ENCODE measurements at places on chromosomes 11 and 22.
A peak's percentile ranks its signal among the peaks of the same experiment; 100 is the strongest.

DNA sequence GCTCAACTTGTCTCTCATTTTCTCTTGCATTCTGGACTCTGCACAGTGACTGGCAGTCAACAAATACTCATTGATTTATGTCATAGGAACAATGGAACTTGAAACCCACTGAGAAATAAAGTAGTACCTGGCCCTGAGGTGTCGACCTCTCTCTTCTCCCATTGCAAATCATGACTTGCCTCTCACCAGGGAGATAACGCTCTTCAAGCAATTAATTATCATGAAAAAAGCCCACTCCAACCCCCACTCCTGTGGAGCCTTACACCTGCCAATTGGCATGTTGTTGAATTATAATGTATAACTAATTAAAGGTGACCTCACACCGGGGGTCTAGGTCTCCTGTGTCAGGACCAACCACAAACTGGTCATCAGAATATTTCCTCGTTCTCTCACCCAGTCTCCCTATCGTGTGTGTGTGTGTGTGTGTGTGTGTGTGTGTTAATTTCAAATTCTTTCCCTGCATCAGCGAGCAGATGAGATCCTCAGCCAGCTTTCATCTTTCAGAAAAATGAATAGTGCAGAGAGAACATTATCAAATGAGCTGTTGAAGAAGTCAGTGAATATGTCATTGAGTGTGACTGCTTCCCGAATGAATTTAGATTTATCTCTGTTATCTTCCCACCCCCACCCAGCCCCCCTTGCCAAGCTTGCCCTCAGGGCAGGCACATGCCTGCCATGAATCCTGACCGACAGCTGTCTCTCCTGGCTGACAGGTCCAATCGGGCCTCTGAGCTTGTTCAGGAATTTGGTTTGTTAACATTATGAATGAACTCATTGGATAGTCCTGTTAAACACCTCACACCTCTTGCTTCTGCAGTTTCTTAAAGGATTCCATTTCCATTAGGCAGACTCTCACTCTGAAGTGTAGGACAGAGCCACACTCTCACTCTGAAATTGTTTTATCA lies 357.4 kb downstream of the INSC start:
- DNase-seq, result no peak

DNA sequence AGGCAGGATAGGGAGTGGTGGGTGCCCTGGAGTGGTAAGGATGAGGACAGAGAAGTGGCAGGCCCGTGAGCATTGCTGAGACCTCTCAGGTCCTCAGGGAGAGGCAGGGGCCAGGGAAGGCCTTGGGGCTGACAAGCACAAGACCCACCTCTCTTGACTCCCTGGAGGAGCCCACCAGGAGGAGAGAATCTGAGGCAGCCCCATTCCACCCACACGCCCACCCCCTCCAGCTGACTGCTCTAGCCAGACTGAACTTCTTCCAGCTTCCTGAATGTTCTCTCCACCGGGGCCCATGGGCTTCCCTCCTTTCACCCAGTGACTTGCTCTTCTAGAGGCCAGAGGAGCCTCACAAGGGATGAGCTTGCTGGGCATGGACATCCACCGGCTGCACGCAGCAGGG lies 1403.0 kb downstream of the BRD1 start:
- no peak for DNase-seq

- DNase-seq, result no peak
Observed at GRCh38 chr11:121534131-121535093, 81.6 kb upstream of the SORL1-AS1 start.

DNA sequence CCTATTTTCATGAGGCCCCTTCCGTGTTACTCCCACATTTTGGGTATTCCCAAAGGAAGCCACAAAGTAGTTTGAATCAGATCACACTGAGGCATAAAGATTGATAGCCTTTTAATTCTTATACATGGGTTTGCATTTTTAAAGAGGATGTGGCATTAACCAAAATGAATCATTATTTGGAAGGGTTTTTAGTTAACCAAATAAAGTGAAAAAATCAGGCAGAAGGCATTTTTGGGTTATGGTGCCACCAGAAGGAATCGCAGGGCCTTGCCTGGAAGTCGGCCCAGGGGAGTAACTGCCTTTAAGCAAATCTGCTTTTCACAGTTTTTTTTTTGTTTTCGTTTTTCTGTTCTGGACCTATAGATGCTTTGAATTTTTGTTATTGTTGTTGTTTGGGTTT lies 55.4 kb downstream of the HSD17B12 start:
- no peak for DNase-seq

DNA sequence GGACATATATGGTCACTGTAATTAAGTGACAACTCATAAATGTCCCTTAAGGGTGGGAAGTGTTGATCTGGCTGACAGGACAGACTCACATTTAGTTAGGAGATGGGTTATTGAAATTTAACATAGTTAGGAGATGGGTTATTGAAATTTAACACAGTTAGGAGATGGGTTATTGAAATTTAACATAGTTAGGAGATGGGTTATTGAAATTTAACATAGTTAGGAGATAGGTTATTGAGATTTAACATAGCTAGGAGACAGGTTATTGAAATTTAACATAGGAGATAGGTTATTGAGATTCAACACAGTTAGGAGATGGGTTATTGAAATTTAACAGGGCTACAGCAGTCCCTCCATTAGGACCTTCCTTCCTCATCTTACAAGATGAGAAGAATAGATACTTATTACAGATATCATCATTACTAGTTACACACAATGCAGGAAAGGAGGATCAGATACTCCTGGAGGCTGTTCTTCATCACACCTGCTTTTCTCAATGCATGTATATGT lies 98.5 kb downstream of the MTNR1B start:
- DNase-seq, result no peak

GRCh38 chr11:68497761-68498160 lies 37.2 kb downstream of the PPP6R3 start:
- no peak for DNase-seq

GRCh38 chr11:83583757-83584366 lies 297.7 kb upstream of the CCDC90B start:
- DNase-seq, result peak; percentile 67

- DNase-seq, result no peak
Observed at GRCh38 chr11:130162733-130163132, 3.2 kb downstream of the ST14 start.

DNA sequence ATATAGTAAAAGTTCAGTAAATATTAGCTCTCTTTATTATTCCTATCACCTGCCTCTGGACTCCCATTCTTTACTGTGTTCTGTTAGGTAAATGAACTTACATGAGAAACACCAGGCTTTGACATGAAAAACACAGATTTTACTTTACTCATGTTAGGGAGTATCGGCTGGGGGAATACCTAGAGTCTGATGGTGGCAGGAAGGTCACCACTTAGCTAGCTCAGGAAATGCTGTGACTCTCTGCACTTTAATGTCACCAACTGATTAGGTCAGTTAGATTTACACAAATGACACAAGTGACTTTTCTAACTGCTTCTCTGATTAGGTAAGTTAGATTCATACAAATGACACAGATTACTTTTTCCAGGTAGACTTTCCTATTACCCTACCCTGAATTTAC lies 225.1 kb downstream of the SWAP70 start:
- DNase-seq, result no peak

- no peak for DNase-seq
Observed at GRCh38 chr11:110160016-110160415, 66.8 kb downstream of the ZC3H12C start.

DNA sequence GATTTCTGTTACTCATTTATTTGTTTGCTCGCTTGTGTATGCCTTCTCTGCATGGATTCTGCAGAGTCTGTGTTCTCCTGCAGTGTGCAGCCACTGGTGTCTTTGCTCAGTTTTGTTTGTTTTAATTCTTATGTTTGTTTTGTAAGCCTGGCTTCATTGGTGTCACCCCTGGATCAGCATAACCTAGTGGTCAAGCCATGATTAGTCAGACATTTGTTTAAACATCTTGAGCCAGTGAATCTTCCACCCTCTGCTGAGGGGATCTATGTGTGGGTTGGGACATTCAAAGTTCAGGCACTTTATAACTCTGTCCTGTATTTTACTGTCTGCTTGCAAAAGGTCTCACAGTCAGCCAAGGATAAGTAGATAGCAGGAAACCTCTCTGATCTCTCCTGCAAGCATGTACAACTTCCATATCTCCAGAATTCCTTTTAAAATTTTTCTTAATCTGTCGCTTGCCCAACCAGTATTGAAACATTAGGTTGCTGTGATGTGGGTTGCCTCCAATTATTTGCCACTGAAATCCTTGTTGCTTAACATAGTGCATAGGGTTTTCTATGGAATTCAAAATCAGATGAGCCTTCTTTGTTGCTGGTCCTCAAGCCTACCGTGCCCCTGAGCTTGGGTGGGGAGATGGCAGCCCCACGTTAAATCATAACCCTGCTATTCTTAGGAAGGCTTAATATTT lies 86.8 kb downstream of the KCNQ1OT1 start:
- no peak for DNase-seq

DNA sequence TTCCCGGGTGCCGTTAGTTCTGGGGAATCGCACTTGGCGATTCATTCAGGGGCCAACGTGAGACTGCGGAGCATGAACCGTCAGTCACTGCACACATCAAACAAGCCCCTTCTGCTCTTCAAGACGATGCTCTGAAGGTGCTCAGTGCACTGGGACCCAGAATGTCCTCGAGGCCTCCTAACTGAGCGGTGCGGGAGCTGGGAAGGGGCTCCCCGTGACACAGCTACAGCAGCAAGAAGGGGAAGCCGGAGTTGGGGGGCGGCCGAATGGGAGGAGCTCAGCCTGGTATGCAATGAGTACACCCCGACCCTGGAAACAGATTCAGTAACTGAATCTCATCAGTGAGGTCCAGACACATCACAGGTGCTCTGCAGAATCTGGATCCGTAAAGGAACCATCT lies 150.8 kb downstream of the SHANK2 start:
- no peak for DNase-seq

DNA sequence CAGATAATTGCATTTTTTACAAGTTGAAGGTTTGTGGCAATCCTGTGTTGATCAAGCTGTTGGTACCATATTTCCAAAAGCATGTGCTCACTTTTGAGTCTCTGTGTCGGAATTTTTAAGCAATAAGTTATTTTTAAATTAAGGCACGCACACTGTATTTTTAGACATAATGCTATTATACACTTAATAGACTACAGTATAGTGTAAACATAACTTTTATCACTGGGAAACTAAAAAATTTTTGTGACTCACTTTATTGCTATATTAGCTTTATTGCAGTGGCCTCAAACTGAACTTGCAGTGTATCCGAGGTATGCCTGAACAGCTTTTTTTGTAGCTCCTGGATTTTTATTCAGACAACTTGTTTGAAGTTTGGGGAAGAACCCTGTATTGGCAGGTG lies 31.3 kb upstream of the RRM1 start:
- DNase-seq, result no peak

- DNase-seq, result no peak
Observed at GRCh38 chr11:130472434-130472961, 24.1 kb downstream of the ADAMTS15 start.

DNA sequence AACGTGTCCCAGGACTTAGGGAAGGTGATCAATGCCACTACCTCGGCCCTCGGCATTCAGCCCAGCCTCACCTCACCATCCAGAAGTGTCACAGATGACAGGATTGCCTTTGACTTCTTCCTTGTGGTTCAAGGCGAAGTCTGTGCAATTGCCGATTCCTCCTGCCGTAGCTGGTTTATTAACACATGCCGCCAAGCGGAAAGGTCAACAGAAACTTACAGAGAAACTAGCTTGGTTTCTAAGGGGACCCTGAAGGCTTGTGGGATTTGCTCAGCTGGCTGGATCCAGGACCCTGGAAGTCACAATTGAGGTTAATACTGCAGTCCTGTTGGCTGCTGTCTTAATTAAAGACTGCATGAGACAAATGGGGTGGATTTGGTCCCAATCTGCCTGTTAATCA lies 65.6 kb downstream of the SHANK2 start:
- no peak for DNase-seq

DNA sequence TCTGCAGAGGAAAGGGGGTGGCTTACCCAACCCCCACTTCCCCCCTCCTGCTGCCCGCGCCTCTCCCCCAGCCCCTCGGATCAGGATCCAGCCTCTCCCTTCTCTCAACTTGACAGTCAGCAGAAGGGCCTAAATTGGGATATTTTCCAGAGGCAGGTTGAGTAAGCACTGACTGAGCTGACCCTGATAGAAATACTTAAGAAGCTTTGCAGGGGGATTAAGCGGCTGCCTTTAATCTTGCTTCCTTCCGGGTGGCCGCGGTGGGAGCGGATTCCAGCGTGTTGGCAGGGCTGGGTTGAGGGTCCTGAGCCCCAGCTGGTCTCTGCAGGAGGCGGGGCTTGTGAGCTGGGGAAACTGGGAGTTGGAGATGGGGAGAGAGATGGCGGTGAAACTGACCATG lies 445.2 kb downstream of the NTM start:
- no peak for DNase-seq

DNA sequence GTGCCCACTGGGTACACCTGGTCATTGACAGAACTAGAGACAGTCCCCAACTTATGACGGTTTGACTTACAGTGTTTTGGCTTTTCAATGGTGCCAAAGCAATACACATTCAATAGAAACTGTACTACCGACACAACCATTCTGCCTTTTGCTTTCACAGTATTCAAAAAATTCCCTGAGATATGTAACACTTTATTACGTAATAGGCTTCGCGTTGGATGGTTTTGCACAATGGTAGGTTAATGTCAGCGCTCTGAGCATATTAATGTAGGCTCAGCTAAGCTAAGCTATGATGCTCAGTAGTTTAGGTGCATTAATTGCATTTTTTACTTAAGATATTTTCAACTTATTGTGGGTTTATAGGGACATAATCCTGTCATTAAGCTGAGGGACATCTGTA lies 105.1 kb upstream of the B3GAT1 start:
- no peak for DNase-seq

- DNase-seq, result no peak
Observed at GRCh38 chr22:30547188-30547587, 647 bp upstream of the SEC14L6 start.

DNA sequence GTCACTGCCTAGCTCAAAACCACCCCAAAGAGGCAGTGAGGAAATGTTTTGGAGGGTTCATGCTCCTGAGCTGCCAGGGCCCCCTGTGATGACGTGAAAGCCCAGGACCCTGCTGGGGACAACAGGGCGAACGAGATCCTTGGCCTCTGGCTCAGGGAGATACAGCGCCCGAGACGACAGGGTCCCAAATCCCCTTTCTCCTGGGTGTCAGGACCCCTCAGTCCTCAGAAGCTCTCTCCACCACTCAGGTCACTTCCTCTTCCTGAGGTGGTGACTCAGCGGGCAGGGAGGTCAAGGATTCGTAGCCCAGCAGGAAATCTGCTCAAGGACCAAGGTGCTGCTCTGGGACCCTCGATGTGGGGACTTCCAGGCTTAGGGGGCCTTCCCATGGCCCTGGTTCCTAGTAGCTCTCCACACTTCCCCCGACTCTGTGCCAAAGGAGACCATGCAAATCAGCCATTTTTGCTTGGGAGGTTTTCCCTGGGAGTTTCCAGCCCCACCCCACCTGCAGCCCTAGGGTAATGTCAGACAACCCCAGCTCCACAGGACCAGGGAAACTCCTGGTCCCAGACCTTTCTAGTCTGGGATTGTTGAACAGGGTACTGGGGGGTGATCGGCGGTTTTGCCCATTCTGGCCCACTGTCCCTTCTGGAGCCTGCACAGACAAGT lies 12.8 kb downstream of the BCL9L start:
- no peak for DNase-seq

DNA sequence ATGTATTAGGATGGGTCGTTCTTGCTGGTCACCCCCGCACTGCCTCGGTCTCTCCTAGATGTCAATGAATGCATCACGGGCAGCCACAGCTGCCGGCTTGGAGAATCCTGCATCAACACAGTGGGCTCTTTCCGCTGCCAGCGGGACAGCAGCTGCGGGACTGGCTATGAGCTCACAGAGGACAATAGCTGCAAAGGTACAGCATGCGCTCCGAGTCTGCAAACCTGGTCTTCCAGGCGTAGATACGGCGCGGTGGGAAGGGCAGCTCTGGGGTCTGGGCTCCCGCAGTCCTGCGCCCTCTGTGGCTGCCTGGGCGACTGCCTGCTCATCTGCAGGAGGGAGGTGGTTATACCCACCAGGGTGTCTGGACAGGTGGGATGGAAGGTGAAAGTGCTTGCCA lies 31.0 kb downstream of the FBLN1 start:
- DNase-seq, result no peak

Measured in non-pigmented ciliary epithelial cell (primary cell).